ENCODE measurements at places on chromosomes 12 and 14. TPM values are rescaled to one million over a fixed set of nuclear protein-coding genes. Genes with fewer than 3 reads are reported as not detected.

The DNAH10 gene
- 0.13 TPM for total RNA-seq

The PRB2 gene
- not detected for total RNA-seq

The LRRC9 gene
- not detected for total RNA-seq

The ADCY4 gene
- 33.2 TPM for total RNA-seq

DNA sequence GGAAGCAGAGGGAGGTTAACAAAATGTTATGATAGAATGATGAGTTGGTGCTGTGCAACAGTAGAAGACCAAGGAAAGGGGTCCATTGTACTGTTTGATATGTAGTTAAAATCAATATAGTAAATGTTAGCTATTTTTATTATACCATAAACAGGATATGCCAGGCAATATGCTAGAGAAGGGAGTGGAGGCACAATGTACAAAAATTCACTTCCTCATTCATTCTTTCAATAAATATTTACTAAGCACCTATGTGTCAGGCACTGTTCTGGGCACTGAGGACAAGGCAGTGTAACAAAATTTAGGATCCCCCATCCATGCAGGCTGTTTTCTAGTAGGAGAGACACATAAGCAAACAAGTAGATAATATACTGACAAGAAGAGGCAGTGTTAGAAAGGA lies 25.0 kb downstream of the FGD6 start:
- DNase-seq = no peak

GRCh38 chr14:104451474-104451873 lies 128.1 kb upstream of the C14orf180 start:
- peak; percentile 50 for DNase-seq

- DNase-seq = peak; percentile 68
Observed at GRCh38 chr12:109744026-109744425, 30.4 kb downstream of the FAM222A start.

DNA sequence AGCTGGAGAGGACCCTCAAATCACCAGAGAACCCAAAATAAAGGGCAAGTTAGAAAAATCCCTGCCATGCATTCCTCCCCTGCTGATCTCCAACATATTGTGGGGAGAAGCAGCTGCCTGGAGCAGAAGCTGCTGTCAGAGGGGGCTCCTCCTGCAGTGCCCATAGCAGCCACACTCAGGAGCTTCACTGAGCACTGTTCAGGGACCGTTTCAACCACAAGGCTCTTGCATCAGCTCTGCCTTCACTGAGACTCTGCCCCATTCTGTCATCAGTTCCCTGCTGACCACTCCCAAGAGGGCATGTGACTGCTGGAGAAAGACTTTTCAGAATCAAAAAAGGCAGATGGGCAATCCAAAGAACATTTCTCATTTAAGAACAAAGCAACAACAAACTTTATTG lies 392.7 kb downstream of the GALC start:
- no peak for DNase-seq

DNA sequence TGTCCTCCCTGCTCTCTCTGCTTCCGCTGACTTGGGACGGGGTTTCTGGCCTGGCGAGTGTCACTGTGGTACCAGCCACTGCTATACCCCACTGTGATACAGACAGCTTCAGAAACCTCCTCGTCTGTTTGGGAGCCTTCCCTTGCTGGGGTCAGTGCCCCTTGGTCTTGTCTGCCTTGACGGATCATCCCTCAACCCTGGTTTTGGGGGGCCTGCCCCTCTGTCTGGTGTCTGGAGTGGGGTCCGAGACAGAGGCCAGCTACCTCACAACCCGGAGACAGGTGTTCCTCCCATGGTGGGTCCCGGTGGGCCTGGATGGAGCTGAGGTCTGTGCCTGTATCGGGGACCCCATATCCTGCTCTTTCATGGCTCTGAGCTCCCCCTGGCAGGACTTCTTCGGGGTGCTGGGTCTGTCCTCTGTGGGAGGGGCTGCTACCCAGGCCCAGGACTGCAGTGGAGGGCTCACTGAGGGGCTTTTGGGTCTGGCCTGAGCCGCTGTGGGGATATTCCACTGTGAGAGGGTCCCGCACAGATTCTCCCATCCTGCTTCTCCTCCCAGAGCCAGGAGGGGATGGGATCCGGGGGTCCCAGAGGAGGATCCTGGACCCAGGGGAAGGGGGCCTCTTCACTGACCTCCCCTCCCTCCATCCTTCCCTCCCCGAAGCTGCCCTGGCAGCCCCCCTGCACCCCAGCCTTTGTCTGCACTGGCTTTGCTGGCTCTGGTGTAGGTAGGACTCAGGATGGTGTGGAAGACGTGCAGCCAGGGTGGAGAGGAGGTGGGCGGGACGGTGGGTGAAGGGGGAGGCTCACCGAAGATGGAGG lies 365.5 kb downstream of the TMEM121 start:
- no peak for DNase-seq

DNA sequence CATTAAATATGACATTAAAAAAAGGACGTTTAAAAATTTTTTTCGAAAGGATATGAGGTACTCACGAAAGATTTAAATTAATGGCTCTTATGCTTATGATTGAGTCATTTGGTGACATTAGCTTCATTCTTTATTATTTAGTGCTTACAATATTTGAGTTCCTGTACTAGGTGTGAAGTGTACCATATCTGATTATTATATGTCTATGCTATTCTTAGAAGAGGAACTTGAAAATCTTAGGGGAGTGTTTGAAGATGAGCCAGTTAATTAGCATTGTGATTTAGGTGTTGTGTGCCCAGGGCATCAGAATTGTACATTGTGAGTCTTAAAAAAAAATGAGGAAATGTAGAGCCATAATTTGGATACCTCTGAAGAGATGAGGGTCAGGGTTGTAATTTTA lies 118.6 kb downstream of the FUT8 start:
- DNase-seq = no peak
